Activated CD8-positive, alpha-beta memory T cell treated with anti-CD3 and anti-CD28 coated beads for 4 hours (primary cell): ENCODE measurements at places on chromosomes 4 and X.
A peak's percentile ranks its signal among the peaks of the same experiment; 100 is the strongest.

GRCh38 chrX:102599084-102599950 is at the start of gene ARMCX5:
ARMCX5 (plus strand) TSS chrX:102599515; CDS start chrX:102602142, 2,627 bp downstream.
- DNase-seq = peak; percentile 48

DNA sequence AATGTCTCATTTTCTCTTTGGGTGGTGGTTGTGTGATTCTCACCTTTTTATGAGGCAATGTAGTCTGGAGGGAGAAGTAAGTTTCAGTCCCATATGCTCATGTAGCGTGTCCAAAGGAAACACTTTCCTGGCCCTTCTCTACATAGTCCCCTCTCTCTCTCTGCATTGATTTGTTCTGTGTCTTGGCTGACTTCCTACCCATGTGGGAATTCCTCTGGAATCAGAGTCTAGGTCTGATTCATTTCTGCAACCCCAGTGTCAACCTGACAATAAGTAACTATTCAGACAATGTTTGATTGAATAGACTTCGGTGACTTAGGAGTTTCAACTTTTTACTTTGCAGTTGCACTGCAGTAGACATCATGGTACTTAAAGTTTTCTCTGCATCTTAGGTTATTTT is 2.7 kb upstream of the ALAS2 start:
- DNase-seq = no peak

DNA sequence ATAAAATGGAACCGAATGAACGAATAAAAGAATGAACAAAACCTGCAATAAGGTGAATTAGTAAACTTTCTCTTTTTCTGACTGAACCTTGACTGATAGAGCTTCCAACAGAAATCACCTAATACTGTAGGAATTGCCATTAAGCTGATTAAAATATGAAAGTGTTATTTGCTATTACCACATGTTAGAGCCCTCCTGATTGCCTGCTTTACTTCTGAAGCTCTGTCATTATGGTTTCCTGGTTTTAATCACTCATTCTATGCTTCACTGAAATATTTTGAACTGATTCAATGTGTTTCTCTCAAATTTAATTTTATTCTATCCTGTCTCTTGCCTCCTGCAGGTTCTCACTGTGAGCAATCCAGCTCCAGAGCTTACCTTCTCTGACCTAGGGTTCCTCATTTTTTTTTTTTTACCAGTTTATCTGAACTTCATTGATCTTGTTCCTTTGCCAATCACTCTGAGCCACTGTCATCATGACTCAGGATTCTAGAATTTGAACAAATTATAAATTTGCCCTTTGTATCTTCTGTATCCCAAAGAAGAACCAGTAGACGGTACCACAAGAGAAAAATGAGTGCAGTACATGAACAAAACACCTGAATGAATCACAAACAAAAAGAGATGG is 48.1 kb upstream of the UGT2B15 start:
- no peak for DNase-seq

GRCh38 chr4:25913056-25913850 is 767 bp upstream of the SMIM20 start:
- DNase-seq = no peak

DNA sequence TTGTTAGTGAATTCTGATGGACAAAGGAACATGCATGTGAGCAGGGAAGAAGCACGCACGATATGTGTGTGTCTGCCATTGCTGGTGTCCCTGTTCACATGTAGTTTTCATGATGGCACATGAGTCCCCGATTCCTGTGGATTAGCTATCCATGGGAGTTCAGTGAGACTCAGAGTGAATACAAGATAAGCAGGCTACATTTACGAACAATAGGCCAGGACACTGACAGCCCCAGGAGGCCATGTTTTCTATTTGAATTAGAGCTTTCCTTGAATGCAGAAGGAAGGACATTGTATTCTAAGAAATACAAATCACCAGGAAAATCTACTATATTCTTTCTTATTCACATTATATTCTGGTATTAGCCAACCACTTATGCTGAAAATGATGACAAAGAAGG is 171.4 kb downstream of the PPP1R2C start:
- DNase-seq = no peak

GRCh38 chr4:156949373-156949814 is 22.2 kb downstream of the PDGFC start:
- no peak for DNase-seq

DNA sequence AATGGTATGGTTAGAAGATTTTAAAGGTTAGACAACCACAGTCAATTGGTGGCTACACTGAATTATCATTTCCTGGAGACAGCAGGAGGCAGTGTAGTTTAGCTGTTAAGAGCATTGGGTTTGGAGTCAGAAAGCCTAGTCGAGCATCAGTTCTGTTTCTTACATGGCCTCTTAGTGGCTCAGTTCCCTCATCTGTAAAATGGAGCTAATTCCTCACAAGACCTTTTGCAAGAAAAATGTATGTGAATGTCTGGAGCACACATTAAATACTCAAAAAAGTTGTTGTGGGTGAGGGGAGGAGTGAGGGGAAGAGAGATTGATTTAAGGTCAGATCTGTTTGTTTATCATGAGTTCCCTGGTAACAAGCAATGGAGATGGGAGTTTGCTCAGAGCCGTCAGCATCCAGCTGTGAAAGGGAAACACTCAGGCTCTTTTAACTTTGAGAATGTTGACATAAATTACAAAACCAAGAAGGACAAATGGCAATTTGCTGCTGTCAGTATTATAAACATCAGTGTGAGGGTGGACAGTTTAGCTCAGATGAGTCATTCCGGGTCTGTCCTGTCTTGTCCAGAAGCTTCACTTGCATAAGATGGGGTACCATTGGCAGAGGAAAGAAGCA is 98.2 kb upstream of the PGRMC2 start:
- no peak for DNase-seq

DNA sequence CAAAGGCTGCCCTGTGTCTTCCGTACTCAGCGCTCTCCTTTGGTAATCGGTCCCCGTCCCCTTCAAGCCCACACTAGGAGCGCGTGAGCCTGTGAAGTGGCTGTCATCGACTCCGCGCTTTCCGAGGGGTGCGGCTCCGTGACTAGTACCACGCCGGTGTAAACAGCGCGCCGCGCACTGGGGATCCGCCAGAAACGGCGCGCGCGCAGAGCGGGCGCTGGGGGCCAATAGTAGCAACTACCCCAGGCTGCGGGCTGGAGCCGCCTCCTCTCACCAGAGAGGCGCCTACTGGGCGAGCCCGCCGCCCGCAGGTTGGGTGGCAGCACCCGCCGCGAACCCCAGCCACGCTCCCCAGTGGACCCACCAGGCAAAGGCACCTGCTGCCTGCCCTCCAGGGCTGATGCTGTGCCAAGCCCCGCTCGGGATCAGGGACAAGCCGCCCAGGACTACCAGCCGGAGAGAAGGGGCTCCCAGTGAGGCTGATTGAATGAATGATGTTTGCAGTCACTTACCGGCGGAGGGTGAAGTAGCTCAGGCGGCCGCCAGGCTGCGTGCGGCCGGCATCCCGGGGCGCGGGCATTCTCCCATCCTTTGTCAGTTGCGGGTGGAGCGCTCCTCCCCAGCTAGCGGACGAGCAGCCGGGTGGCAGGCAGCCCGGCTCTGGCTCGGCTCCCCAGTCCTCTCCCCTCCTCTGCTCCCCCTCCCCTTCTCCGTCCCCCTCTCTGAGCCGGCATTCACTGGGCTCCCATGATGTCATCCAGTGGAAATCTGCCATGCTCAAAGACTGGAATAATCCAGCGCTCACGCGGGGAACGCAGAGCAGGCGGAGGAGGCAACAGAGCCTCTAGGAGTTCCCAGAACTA is 370.3 kb upstream of the SMIM31 start:
- no peak for DNase-seq

GRCh38 chr4:33306131-33306530 is 2586.0 kb downstream of the PCDH7 start:
- no peak for DNase-seq

- no peak for DNase-seq
These were observed 126.5 kb downstream of the CHIC2 start for GRCh38 chr4:53937918-53938317.

GRCh38 chrX:74343343-74344279 is 39.6 kb downstream of the ZCCHC13 start:
- peak; percentile 4 for DNase-seq

DNA sequence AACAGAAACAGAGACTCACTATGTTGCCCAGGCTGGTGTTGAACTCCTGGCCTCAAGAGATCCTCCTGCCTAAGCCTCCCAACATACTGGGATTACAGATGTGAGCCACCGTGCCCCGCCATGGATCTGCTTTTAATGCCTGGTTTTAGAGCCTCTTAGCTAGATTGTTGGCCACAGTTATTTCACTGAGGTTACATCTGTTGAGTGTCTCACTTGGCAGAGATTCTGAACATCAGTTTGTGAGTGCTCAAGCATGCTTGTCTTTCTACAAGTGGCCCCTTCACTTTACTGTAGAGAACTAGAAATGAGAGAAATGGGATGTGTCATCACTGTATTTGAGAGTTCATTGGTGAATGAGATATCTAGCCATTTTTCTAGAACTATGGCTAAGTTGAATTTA is 218.5 kb downstream of the APBB2 start:
- no peak for DNase-seq

- DNase-seq = no peak
These were observed 257.4 kb downstream of the CFAP299 start for GRCh38 chr4:80592950-80593349.

- no peak for DNase-seq
These were observed 15.6 kb upstream of the SPRY1 start for GRCh38 chr4:123380728-123381716.

GRCh38 chrX:15903186-15903681 is 48.6 kb upstream of the AP1S2 start:
- no peak for DNase-seq

GRCh38 chr4:5988086-5988845 is 30.0 kb downstream of the C4orf50 start:
- DNase-seq = no peak

GRCh38 chr4:15756361-15756861 is 21.7 kb upstream of the CD38 start:
- peak; percentile 48 for DNase-seq

DNA sequence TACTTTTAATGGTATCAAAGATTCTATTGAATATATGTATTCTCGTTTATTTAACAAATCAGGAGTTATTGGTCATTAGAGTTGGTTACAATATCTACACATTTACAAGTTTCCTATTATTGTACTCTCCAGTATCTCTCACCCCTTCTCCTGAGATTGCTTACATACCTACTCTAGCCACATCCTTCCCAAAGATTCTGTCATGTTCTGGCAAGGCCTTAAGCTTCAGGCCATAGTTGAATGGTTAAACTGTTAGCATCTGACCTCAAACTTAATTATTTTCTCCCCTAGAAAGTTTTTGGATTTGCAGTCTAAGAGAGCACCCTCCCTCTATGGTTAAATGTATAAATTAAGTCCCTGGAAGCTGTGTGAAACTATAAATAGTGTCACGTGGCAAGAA is 784.2 kb downstream of the GLUD2 start:
- DNase-seq = no peak

DNA sequence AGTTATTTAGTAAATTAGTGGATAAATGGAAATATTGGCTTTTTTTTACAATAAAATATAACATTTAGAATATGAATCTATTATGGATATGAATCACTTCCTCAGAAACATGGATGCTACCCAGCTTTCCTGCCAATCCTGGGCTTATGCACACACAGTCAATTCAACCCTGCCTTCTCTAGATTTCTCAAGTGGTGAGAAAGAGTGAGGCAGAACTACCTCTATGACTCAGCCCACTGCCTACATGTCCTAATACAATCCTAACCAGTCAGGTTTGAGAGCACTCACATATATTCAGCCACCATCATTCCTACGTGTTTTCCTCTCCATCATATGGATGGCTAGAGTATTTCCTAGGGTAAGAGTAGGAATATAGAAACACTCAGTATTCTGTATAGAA is 91.1 kb upstream of the ANKRD50 start:
- no peak for DNase-seq

DNA sequence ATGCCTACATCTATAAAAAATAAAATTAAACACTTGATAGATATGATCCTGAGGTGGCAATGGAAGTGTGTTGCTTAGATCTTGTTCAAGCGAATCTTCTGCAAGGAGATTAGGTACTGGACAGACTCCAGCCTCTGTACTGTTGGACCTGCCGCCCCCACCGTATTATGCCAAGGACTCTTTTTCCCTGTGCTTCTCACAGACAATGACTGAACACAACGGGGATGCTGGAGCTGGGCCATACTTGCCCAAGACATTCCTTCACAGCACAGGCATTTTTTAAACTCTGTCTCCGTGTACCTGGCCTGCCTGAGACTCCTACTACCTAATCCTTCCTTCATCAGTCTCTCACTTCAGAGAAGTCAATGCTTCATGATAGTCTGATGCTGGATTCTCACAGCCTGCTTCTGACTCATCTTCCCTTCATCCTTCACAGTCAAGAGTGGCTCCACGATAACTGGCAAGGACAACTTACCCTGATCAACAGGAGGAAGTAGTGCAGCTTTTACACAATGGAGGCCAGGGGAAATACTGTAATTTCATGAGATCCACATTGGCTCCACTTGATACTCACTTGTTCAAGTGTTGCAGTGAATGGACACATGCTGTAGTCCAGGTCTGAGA is 754.6 kb upstream of the AGA start:
- no peak for DNase-seq

DNA sequence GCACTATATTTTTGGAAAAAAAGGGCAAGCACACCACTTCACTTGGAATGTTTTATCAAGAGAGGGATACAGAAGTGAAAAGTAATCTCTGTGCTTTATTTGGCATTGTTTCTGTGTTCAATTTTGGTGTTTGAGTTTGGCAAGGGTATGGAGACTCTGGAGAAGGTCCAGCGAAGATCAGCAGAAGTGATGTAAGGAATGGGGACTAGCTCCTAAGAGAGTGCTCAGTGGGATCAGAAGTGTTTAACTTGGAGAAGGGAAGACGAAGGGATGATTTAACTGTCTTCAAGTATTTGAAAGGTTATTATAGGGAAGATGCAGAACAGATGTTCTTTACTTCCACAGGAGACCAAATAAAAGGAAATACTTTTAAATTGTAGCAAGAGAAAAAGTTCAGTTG is 74.3 kb downstream of the CFAP299 start:
- DNase-seq = no peak

DNA sequence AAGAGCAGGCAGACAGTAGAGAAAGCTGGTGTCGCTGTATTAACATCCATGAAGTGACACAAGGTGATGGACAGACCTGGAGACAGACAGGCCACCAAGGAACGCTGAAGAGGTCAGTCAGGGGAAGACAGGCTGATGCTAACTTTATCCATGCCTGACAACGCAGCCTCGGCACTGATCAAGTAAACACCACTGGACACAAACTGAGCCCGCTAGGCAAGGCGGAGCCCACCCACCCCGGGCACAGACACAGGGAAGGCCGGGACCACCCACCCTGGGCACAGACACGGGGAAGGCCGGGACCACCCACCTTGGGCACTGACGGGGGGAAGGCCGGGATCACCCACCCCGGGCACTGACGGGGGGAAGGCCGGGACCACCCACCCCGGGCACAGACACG is 18.8 kb downstream of the PPP2R3B start:
- no peak for DNase-seq

GRCh38 chr4:179415847-179416223 is 1973.6 kb upstream of the AGA start:
- no peak for DNase-seq

GRCh38 chr4:102037566-102037965 is 247.0 kb downstream of the BANK1 start:
- no peak for DNase-seq

- no peak for DNase-seq
These were observed 14.0 kb upstream of the LOC101059915 start for GRCh38 chrX:71653344-71653743.

GRCh38 chrX:130482871-130483270 is 81.1 kb downstream of the RBMX2 start:
- no peak for DNase-seq
